ENCODE measurements at places on chromosomes 13 and 19.

GRCh38 chr13:48502601-48503319 lies 30.1 kb downstream of the RCBTB2 start:
- DNase-seq = no peak

GRCh38 chr13:49219647-49220035 lies 497 bp upstream of the MLNR start:
- DNase-seq = no peak

DNA sequence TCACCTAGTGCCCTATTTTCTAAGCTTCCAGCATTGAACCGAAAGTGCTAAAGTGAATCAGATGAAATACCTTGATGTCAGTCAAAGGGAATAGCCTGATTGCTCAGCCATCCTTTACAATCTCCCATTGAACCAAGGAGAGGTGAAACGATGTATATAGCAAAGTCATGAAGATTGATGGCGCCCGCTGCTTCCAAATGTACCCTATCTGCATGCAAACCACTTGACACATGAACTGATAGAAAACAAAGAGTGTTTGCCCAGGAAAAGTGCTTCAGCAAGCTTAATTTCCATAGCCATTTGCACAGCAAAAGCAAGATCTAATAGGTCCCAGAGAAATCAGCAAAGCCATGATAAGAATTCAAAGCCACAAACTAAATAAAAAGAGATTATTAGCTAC lies 624.9 kb upstream of the PCDH9 start:
- no peak for DNase-seq

DNA sequence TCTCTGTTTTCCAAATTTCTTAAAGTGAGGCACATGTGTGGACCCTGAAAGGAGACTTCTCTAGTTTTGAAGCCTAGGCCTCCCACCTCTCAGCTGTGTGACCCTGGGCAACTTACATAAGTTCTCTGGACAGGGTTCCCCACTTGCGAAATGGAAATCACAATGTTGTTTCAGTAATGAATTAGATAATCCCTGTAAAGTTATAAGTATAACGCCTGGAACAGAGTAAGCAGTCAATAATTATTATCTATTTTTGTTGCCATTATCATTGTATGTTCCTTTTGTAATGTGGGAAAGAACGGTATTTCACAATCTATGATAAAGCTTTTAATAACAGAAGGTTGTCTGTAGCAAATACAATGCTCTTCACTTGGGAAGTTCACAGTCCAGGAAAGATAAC lies 437.3 kb upstream of the ZNF507 start:
- DNase-seq = no peak

- no peak for DNase-seq
Observed at GRCh38 chr19:33727331-33727998, 69.2 kb upstream of the KCTD15 start.

DNA sequence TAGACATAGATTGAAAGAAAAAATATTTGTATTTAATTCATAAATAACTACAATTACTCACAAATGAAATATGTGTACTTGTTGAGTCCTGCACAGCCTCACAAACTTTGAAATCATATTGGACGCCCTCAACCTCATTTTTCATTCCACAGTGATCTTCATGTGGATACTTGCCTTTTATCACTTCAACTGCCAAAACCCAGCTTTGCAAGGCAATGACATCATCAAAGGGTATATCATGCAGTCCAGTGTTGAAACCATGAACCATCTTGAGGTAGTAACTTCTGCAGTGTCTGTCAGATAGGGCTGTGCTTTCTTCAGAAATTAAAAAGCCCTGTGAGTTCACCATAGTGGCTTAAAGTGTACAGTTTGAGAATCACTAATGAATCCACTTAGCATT lies 82.2 kb downstream of the HS6ST3 start:
- DNase-seq = no peak

GRCh38 chr19:39497996-39498797 lies 550 bp upstream of the DLL3 start:
- DNase-seq = no peak

- no peak for DNase-seq
Observed at GRCh38 chr19:16298334-16298733, 26.3 kb upstream of the KLF2 start.

DNA sequence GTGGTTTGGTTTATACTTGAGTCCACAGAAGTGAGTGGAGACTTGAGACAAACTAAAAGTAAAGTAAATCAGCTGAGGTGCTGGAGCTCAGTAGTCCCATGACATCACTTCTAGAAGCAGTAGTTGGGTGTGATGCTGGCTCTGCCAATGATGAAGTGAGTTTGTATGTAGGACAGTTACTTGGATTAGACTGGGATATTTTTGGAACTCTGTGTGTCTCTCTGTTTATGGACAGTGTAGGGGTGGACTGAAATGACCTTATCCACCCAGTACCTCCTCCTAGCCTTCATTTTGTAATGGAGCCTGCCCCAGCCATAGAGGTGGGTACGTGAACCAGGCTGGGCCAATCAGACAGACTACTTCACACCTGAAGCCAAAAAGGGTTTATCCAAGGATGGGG lies 52.2 kb downstream of the POLR1D start:
- DNase-seq = no peak

GRCh38 chr13:39407786-39408185 lies 195.2 kb downstream of the LHFPL6 start:
- no peak for DNase-seq

GRCh38 chr19:53037101-53038097 lies 7.1 kb upstream of the ERVV-2 start:
- no peak for DNase-seq

- no peak for DNase-seq
Observed at GRCh38 chr19:51084505-51084904, 1.8 kb upstream of the KLK14 start.

- no peak for DNase-seq
Observed at GRCh38 chr19:28710278-28710677, 502.7 kb downstream of the UQCRFS1 start.

DNA sequence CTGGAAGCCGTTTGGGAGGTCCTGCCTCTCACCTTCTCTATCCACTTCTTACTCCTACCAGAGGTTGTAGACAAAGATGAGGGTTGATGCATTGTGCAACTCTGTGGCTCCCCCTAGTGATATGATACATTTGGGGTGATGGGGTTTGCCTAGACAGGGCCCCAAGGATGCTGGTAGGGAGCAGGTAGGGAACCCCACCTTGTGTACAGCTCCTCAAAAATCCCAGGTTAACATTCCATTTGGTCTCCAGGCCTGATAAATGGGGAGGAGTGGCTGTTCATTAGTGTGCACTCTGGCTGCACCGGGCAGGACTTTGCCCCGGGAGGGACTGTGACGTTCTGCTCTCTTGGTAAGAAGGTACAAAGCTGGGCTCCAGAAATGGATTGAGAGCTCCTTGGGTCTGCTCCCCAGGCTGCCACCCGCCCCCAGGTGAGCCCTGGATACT lies 19.2 kb downstream of the SIGLEC8 start:
- DNase-seq = no peak

- DNase-seq = no peak
Observed at GRCh38 chr13:110014719-110015118, 228.3 kb upstream of the IRS2 start.

- no peak for DNase-seq
Observed at GRCh38 chr13:98675837-98676236, 76.6 kb downstream of the SLC15A1 start.

GRCh38 chr19:55493052-55493644 lies 4.9 kb downstream of the SSC5D start:
- DNase-seq = no peak

GRCh38 chr13:68697551-68697950 lies 1410.1 kb upstream of the ATXN8OS start:
- no peak for DNase-seq

DNA sequence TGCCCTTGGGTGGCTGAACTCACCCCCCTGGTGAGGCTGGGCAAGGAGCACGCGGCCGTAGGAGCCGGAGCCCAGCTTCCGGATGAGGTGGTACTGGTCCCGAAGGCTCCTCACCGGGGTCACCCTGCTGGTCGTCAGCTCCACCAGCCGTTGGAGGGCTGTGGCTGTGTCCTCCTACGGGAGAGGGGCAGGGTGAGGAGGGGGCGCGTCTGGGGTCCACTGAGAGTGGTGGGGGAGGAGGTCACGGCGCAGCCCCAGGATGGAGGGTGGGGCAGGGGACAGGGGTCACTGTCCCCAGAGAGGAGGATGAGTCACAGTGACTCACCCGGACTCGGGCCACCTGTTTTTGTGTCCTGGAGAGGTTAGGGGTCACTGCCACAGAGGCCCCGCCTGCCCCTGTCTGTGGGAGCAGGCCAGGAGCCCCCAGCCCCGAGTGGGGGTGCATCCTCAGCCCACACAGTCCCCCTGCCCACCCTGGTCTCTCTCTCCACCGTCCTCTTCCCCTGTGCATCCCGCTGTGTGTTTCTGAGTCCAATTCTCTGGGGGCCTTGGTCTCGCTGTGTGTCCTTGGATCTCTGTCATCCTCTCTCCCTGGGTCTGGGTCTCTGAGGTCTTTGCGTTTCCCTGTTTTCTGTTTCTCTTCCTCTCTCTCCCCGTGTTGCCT lies 435 bp downstream of the SBK3 start:
- no peak for DNase-seq

DNA sequence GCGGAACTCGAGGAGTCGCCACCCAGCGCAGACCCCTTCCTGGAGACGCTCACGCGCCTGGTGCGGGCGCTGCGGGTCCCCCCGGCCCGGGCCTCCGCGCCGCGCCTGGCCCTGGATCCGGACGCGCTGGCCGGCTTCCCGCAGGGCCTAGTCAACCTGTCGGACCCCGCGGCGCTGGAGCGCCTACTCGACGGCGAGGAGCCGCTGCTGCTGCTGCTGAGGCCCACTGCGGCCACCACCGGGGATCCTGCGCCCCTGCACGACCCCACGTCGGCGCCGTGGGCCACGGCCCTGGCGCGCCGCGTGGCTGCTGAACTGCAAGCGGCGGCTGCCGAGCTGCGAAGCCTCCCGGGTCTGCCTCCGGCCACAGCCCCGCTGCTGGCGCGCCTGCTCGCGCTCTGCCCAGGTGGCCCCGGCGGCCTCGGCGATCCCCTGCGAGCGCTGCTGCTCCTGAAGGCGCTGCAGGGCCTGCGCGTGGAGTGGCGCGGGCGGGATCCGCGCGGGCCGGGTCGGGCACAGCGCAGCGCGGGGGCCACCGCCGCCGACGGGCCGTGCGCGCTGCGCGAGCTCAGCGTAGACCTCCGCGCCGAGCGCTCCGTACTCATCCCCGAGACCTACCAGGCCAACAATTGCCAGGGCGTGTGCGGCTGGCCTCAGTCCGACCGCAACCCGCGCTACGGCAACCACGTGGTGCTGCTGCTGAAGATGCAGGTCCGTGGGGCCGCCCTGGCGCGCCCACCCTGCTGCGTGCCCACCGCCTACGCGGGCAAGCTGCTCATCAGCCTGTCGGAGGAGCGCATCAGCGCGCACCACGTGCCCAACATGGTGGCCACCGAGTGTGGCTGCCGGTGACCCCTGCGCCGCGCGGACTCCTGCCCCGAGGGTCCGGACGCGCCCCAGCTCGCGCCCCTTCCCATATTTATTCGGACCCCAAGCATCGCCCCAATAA lies 2.3 kb downstream of the AMH start:
- DNase-seq = no peak

- DNase-seq = no peak
Observed at GRCh38 chr19:7657131-7657751, 11.6 kb upstream of the RETN start.

- DNase-seq = no peak
Observed at GRCh38 chr19:8212916-8213315, 3.7 kb downstream of the CERS4 start.

DNA sequence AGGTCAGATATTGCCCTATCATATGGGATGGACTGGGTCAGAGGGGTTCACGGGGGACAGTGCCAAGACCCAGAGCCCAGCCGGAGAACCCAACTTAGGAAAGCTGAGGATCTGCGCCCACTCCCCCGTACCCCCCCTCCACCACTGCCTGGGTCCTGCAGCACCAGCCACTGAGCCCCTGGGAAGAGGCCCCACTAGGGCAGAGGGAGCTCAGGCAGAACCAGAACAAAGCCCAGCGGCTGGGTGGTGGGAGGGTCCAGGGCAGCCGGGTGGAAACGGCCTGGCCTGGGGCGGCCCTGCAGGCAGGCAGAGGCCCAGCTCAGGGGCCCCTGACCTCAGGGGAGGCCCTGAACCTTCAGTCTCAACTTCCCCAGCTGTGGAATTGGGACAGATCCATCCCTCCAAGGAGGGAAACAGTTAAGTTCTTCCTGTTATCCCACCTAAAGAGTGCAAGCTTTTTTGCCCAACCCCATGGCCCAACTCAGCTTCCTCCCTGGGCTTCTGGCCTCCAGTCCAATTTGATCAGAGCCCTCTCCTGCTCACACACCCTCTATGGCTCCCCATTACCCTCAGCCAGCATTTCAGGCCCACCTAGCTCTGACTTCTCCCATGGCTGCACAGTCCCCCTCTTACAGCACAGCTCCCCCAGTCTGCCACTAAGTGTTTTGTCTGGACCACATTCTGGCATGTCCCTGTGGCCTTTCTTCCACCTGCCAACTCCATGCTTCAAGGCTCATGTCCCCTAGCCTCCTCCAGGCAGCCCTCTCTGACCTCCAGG lies 3.1 kb downstream of the NR2F6 start:
- no peak for DNase-seq

DNA sequence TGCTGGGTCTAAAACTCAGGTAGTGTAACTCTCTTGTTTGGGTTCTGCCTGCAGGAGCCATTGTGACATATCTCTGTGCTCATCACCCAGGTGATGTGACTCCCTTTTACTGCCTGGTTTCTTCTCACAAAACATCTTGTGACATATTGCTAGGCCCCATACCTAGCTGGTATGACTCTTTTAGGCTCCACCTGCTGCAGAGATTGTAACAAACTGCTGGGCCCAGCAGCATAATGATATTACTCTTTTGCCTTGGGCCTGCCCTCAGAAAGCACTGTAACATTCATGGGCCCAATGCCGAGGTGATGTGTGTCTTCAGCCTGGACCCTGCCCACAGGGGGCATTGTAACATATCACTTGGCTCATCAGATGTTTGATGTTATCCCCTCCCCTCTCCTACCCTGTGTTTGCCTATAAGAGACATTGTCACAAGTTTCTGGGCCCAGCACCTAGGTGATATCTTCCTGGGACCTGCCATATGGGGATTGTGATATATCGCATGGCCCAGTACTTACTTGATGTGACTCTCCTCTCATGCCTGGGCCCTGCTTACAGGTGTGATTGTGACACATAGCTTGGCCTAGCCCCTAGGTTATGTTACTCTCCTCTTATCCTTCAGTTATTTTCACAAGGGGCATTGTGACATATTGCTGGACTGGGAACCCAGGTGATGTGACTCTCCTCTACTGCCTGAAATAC lies 18.0 kb upstream of the ZNF681 start:
- no peak for DNase-seq

- DNase-seq = no peak
Observed at GRCh38 chr19:3855320-3855719, 13.5 kb downstream of the ZFR2 start.

DNA sequence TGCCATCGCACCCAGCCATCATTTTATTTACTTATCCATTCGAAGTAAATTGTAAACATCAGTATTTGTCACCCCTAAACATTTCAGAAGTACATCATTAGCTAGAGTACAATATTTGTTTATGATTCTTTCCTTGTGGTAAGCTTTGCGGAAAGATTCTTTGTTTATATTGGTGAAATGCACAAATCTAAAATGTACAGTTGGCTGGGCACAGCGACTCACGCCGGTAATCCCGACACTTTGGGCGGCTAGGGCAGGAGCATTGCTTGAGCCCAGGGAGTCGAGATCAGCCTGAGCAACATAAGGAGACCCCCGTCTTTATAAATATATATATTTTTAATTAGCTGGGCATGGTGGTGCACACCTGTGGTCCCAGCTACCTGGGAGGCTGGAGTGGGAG lies 10.1 kb downstream of the LGALS7B start:
- no peak for DNase-seq
